ENCODE measurements at places on chromosomes 5 and 9.

DNA sequence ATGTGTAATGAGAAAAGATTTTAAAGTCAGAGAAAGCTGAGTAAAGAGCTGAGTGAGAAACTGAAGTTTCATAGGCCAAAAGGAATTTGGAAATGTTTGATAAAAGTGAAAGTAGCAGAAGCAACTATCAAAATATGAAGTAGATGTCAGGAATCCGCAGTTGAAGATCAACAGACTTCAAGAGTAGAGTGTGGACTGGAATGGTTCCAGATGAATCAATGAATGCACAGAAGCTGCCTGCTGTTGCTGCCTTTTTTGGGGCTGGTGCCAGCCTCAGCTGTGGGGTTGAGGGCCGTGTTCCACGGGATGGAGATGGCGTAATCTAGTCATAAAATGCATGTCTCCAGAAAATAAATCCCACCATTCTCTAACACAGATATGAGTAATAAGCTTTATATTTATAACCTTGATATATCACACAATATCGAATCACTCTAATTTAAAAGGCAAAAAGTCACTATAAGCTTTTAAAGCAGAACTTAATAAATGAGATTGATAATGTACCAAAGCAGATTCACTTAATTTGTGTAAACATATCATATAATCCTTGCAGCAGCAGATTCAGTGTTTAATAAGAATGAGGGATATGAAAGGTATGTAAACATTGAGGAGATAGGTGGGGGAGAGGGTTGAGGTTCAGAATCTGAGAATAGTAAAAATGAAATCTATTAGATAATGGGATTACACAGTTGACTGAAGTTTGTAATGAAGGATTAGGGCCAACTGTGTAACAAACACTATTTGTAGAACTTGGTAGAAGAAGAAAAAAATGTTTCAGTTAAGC, 652.3 kb upstream of the FTMT start:
- DNase-seq: no peak

DNA sequence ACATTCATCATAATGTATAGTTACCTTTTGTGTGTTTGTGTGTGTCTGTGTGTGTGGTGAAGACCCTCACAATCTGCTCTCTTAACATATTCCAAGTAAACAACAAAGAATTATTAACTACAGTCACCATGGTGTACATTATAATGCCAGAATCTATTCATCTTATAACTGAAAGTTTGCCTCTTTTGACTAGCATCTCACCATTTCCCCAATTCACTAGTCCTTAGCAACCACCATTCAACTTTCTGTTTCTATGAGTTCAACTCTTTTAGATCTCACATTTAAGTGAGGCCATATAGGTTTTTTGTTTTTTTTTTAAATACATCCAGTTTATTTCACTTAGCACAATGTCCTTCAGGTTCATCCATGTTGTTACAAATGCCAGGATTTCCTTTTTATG, 83.6 kb downstream of the SMC2 start:
- no peak for DNase-seq

DNA sequence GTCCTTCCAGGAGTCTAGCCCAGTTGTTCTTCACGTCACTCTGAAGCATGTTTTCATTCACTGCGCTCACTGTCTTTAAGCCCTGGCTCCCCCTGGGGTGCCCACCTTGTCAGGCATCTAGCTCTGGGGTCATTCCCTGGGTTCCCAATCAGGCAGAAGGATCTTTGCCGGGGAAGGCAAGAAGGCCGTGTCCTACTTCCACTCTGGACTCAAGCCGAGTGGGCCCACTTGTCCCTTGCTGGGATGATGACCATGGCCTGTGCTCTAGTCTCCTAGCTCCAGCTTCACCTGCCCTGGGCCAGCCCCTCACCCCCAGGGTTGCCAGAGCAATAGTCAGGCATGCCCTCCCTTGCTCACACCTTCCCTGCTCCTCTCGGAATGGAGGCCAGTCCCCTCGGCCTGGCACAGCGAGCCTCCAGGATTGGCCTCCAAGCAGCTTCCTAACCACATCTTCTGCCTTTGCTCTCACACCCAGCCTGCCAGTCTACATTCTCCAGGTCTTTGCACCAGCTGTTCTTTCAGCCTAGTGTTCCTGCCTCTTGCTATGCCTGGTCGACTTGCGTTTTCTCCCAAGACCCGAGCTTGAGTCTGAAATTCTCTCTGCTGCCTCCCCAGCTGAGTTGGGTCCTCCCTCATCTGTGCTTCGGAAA, 32.2 kb upstream of the PSD2 start:
- DNase-seq: no peak

GRCh38 chr5:57383093-57383861, 99.3 kb downstream of the ACTBL2 start:
- no peak for DNase-seq

DNA sequence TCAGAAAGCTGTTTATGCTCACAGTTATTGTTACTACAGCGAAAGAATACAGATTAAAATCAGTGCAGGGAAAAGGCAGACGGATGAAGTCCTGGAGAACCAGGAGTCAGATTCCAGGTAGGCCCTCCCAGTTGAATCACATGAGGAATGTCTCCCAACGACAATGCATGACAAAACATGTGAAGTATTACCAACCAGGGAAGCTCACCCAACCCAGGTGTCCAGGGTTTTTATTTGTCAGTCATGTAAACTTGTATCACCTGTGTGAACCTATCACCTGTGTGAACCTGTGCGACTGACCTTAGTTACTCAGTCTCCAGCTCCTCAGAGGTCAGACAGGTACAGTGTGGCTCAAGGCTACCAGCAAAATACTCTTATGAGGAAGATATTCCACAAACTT, 63.9 kb downstream of the KIAA1958 start:
- DNase-seq: no peak

DNA sequence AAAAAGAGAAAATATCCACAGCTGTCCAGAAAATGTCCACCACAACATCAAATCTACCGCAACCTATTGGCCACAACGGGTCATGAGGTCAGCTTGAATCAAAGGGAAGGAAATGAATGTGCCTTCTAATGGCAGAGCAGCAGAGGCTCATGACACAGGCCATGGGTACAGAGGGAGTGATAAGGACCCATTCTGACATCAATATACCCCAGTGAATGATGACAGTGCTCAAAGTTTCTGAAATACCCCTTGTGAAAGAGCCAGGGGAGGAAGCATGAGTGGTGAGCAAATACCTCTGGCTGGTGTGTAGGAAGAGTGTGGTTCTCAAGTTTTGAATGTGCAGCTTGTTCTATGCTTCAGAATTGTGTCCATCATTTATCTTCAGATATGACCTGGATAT, 348.2 kb downstream of the IRX1 start:
- DNase-seq: no peak

DNA sequence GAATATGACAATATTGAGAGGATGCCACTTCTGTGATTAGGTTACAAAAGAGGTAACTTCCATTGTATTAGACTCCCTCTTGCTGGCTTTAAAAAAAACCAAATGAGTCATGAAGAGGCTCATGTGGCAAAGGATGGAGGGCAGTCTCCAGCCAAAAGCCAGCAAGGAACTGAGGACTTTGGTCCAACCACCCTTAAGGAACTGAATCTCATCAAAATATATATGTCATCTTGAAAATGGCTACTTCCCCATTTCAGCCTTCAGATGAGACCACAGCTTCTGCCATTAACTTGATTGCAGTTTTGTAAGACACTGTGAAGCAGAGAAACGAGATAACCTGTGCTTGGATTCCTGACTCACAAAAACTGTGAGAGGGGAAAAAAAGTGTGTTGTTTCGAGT, 15.5 kb upstream of the TRIM32 start:
- no peak for DNase-seq

DNA sequence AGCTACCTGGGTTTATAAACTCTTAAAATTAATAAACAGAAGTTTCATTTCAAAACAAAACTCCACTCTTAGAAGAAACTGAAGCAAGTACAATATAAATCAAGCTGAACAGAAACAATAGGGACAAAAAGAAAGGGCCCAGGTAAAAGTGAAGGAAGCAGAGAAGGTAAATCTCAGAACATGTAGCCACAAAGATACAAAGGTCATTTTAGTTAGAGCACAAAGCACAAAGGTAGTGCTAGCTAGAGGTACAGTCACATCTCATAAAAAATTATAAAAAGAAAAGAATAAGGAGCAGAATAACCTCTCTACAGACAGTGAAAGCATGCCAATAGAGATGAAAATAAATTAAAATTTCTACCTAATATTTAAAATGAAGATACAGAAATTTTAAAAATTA, 90.4 kb upstream of the C5orf63 start:
- DNase-seq: no peak

GRCh38 chr5:154238776-154239481, 48.4 kb downstream of the GALNT10 start:
- DNase-seq: no peak

DNA sequence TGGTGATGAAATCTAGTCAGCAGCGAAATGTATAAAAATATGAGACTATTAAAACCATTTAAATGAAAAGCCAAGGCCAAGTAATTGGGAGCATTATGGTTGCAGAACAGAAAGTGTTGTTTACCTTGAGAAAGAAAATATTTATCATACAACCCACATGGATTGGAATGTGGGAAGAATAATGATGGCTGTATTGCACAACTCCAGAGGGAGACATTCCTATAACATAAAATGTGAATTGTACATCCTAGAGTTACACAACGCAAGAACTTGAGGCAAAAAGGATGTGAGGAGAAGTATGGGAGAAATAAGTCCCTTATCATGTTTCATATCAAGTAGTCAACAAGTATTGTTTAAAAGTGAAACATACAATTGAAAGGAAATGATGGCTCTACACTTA, 1014.0 kb upstream of the SEMA6A start:
- DNase-seq: no peak

GRCh38 chr5:74534397-74535129, 106.0 kb downstream of the ENC1 start:
- no peak for DNase-seq

DNA sequence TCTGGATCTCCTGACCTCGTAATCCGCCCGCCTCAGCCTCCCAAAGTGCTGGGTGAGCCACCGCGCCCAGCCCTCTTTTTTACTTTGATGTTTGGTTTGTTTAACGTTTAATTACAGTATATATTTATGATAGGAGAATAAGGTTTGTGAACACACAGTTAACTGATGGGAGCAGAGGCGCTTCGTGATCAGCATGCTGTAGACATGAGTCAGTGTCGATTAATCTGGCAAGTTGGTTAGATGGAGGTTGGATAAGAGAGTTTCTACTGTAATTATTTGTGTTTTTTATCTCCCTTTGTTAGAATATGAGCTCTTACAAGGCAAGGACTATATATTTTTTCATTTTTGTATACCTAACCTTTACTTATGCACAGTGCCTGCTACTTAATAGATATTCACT, 14.3 kb downstream of the ATG10 start:
- DNase-seq: no peak

GRCh38 chr5:138274189-138274853, at the start of gene GFRA3:
GFRA3 (minus strand) TSS chr5:138274621; CDS start chr5:138274424, 197 bp downstream.
- DNase-seq: no peak

DNA sequence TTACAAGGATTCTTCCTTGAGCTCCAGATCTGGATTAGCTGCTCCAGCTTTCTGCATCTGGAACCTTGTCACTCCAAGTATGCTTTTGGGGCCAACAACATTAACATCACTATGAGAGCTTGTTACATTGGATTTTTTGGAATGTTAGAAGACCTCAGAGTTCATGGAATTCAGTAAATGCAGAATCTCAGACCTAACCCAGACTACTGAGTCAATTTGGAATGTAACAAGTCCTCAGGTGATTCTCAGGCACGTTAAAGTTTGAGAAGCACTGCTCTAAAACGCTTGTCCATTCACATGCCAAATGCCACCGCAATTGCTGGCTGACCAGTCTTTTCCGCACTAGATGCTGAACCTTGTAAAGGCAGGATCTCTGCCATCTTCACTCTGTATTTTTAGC, 251.4 kb upstream of the TRIM32 start:
- no peak for DNase-seq

- DNase-seq: no peak
These were observed 12.8 kb downstream of the BTNL9 start for GRCh38 chr5:181052672-181053487.

DNA sequence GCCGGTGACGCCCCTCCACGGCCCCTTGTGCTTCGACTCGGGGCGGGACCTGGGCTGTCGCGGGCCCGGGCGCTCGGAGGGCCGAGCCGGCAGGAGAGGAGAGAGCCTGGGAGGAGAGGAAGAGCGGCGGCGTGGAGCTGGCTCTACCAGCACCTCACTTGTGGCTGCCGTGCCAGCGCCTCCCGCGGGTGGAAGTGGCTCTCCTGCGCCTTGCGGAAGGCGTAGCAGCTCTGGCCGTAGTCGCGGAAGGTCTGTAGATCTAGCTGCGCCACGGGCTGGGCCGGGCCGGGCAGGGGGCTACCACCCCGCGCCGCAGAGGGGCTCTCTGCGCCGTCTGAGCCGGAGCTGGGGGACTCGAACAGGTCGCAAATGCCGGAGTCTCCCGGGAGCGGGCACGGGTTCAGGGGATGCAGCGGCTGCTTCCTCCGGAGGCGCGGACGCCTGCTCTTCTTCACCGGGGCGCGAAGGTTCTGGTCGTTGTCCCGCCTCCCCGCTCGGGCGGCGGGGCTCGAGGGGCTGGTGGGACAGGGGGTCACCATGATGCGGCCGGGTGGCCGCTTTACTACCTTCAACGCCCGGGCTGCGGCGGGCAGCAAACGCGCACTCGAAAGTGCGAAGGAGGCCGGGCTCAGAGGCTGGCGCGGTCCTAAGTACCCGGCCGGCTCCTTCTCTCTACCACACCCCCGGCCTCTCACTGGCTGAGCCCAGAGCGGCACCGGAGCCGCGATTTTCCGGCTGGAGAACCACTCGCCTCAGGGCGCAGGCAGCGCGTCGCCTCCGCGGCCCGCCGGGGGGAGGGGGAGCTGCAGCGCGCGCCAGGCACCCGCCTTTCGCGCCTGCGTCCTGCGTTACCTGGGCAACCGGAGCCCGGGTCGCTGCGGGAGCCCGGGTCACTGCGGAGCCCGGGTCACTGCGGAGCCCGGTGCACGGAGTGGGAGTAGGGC, at the start of gene CCNO:
TSS of gene CCNO (minus strand) at position 624 of the 944 bp plus-strand sequence. CDS start at position 539, 85 bp downstream.
- no peak for DNase-seq

GRCh38 chr5:53480416-53481158, at the start of gene FST:
FST (plus strand) TSS chr5:53480629; CDS start chr5:53480792, 163 bp downstream.
- DNase-seq: no peak

DNA sequence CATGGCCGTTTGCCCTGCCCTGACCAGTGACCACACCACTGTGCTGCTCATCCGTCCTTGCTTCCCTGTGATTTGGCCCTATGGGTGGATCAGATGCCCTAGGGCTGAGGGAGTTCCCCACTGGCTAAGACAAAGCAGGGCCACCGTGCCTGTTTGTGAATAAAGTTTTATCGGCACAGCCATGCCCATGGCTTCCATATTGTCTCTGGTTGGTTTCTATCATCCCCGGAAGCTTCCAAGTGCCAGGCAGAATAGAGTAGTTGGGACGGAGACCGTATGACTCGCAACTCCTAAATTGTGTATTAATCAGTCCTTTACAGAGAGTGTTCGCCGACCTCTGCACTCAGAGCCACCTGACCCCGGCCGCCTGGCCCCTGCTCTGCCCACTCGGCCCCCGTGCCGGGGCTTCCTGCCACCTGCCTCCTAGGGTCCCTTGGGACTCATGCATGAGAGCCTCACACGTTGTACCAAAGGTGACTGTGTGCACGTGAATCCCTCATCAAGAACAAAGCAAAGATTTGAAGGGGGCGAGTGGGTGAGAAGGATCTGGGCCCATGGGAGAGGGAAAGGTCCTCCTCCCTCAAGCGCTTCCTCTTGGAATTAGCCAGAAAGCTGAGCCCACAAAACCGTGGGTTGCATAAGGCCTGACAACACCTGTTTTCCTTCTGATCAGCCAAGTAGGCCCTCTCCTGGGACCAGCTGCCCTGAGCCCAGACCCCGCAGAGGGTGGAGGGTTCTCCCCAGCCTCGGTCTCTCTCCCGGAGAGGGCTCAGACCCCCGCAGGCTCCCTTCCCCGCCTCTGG, 11.7 kb upstream of the FCN2 start:
- no peak for DNase-seq

GRCh38 chr9:34512131-34513078, 10.4 kb downstream of the ENHO start:
- DNase-seq: no peak

All from KG1 (cell line).